ENCODE measurements at places on chromosomes 11 and 22.

- peak; percentile 76 for DNase-seq
Measured at GRCh38 chr11:86041975-86042378, 26.9 kb downstream of the PICALM start.

DNA sequence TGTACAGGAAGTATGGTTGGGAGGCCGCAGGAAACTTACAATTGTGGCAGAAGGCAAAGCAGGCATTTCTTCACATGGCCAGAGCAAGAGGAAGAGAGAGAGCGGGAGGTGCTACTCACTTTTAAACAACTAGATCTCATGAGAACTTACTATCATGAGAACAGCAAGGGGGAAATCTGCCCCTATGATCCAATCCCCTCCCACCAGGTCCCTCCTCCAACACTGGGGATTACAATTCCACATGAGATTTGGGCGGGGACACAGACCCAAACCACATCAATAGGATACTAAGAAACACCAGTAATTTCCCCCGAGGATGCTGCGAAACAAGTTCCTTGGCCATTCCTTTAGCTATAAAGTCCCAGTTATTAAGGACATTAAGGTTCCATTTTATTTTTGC, 94.1 kb upstream of the SC5D start:
- DNase-seq, result no peak

DNA sequence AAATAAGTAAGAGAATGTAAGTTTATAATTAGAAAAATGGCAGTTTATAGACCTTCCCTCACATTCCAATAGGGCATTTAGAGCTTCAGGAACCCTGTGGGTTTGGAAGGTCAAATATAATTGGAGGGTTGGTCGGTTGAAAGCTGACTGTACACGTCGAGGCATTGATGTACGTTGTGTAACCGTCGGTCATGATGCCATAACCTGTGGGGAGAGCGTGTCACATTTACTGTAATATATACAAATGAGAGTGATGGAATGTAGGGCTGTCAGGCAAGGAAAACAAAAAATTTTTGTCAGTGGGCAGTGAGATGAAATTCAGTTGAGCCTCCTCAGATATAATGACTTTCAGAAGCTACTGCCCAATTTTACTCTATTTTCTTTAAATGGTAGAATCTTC, 88.5 kb downstream of the ARL14EP start:
- DNase-seq, result no peak

DNA sequence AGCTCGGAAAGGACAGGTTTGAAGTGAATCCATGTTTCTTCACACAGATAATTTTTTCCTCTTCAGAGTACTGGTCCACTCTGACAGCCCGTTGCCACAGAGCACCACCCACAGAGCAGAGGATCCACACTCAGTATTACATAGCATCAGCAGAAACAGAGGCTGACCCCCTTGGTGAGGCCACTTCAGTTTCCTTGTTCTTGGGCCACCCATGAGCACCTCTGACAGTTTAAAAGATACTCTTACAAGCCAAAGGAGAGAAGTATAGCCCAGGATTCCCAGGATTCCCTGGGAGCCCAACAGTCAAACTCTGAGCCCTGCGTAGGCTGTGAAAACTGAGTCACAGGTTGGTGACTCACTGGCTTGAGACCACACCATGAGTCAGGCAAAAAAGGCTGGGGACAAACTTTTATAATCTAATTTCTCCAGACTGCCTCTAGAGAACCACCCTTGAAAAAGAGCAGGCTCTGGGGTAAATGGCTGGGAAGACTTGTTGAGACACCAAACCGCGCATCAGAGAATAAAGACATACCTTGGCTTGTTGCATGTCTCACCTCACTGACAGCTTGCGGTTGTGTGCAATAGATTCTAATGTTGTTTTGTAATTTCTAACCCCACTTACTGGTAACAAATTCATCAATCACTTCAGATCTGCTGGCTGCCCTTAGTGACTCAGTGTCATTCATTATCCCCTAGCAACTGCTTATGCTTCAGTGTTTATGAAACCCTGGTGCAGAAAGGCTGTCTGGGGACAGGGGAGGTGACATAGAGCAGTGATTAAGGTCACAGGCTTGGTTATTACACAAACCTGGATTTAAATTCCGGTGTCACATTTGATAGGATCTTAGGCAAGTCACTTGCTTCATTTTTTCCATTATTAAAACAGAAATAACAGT, 56.9 kb upstream of the PRSS23 start:
- no peak for DNase-seq

- no peak for DNase-seq
Measured at GRCh38 chr11:12585861-12586260, 88.4 kb upstream of the TEAD1 start.

GRCh38 chr11:19040051-19040450, 20.5 kb downstream of the MRGPRX2 start:
- DNase-seq, result no peak

DNA sequence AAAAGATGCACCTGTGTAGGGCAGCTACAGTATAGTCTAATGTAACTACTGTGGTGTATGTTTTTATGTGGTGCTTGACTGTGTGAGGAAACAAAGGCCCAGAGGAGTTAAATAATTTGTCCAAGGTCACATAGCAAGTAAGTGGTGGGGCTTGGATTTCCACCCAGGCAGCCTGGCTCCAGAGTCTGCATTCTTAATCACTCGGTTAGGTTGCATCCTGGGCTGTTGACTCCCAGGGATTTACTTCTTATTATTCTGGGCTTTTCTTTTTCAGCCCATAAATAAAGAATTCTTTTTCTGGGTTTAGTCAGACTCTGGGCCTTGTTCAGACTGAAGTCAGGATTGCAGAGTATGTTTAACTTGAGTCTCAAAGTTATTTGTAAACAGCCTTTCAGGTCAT, 82.1 kb downstream of the ARHGAP42 start:
- no peak for DNase-seq

- DNase-seq, result no peak
Measured at GRCh38 chr11:2793701-2794045, 91.9 kb downstream of the CDKN1C start.

DNA sequence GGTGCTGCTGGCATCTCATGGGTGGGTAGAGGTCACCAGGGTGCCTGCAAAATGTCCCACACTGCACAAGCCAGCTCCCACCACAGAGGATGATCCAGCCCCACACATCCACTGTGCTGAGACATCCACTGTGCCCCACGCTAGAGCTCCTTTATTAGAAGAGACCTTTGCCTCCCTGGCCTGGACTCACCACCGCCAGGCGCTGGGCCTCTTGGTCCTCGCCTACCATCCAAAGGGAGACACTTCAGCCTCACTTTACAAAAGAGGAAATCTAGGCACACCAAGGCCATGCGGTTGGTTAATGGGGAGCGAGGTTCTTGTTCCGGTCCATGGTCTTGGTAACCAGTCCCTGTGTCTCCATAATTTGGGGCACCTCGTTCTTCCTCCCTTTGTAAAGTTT, 3.4 kb upstream of the ANO1 start:
- DNase-seq, result no peak

All from CD4-positive, alpha-beta memory T cell (primary cell).